Foreskin fibroblast (primary cell): ENCODE measurements at places on chromosomes 1 and 21.

DNA sequence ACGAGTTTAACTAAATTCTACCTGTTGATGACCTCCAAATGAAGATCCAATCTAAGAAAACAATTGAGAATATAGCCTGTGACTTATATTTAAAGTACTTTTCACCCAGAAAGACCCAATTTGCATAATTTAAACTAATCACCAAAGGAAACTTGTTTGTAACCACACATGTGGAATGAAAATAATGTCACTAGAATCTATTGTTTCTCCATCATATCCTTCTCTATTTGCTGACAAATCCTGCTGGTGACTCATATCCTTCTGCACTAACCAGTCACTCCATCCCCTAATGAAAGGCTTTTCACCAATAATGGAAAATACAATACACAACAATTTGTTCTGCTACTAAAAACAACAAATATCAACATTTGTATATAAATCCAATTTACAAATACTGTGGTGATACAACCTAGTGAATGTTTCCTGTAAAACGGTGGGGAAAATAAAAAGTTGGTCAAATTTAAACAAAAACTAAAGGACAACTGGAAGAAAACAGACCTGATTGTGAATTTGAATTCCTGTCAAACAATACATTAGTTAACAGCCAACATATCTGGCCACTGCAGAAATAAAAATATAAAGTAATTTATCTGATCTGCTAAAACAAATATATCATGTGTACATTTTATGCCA, 6.5 kb downstream of the PTP4A2 start:
- peak; percentile 73 for DNase-seq

DNA sequence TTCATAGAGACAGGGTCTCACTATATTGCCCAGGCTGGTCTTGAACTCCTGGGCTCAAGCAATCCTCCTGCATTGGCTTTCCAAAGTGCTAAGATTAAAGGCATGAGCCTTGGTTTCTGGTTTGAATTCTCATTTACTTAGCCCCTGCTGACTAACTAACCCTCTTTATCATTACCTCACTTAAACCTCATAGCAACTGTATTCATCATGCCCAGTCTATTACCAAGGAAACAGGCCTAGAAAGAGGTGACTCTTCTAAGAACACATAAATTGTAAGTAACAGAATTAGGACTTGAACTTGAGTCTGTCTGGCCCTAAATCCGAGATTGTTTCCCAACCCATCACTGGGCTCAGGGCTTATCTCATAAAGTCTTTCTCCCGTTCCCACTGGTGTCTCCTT, 44.2 kb downstream of the TMEM53 start:
- DNase-seq = peak; percentile 84

GRCh38 chr1:169576241-169576934, 9.9 kb downstream of the F5 start:
- no peak for DNase-seq

DNA sequence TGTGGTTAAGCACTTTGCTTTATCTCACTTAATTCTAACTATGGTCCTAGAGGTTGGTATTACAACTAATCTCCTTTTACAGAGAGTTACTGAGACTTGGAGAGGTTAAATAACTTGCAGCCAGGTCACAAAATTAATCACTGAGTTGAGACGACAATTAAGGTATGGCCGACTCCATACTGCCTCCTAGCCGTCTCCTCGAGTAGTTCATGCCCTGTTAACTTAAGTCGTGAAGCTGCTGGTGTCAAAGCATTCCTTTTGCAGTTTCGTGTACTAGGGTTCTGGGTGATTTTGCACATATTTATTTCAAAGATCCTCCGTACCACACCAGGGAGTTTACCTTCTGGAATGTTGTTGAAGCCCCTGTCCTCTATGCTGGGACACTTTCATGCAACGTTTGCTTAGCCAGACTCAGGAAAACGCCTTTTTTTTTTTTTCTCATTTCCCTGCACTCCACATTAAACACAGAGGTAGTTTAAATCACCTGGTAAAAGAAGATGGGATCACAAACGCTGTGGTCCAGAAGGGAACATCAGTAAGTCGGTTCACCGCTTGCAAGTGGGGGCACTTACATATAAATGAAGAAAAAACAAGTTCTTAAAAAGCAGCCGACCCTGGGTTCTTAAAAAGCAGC, 570 bp upstream of the NEK7 start:
- peak; percentile 90 for DNase-seq

- no peak for DNase-seq
Measured at GRCh38 chr1:98896711-98897445, 107.8 kb downstream of the PLPPR5 start.
